ENCODE measurements at places on chromosomes 3 and 15.
A peak's percentile ranks its signal among the peaks of the same experiment; 100 is the strongest.

DNA sequence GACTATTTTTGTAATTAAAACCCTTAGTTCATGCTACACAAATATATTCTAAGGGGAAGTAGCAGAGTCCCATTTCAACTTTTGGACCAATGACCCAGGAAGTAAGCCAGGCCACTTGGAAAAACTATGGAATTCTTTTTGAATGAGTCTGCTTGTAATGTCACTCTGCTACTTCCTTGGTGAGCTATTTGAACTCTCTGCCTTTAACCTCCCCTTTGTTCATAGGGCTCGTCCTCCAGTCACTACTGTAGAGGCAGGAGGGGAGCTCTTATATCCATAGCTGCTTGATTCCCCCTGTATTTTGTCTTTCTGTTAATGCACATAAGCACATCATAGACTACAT, 119.6 kb downstream of the UACA start:
- DNase-seq = peak; percentile 20

- no peak for DNase-seq
These were observed 480.5 kb upstream of the ARRDC4 start for GRCh38 chr15:97479957-97480356.

DNA sequence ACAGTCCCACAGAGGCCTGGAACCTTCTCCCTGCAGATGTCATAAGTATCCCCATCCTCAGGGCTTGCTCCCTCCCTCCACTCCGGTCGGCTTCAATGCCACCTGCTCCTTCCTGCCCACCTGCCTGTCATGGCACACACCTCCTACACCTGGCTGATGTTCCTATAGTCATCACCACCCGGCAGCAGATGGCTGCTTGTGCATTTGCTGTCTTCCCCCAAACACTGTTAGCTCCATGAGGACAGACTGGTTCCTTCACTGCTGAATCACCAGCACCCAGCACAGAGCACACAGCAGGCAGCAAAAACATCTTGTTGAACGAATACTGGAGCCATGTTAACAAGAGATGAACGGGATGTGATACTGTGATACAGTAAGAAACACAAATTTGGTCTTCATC, 14.8 kb downstream of the TARS3 start:
- no peak for DNase-seq

- no peak for DNase-seq
These were observed 21.5 kb downstream of the FAM43A start for GRCh38 chr3:194707147-194707540.

GRCh38 chr3:84985795-84986194, 27.0 kb downstream of the CADM2 start:
- no peak for DNase-seq

GRCh38 chr3:100720426-100720825, 11.1 kb downstream of the TFG start:
- no peak for DNase-seq

GRCh38 chr3:152319831-152320617, 51.3 kb downstream of the MBNL1 start:
- DNase-seq = no peak

- DNase-seq = no peak
These were observed 48.5 kb upstream of the CHST2 start for GRCh38 chr3:143070977-143071551.

DNA sequence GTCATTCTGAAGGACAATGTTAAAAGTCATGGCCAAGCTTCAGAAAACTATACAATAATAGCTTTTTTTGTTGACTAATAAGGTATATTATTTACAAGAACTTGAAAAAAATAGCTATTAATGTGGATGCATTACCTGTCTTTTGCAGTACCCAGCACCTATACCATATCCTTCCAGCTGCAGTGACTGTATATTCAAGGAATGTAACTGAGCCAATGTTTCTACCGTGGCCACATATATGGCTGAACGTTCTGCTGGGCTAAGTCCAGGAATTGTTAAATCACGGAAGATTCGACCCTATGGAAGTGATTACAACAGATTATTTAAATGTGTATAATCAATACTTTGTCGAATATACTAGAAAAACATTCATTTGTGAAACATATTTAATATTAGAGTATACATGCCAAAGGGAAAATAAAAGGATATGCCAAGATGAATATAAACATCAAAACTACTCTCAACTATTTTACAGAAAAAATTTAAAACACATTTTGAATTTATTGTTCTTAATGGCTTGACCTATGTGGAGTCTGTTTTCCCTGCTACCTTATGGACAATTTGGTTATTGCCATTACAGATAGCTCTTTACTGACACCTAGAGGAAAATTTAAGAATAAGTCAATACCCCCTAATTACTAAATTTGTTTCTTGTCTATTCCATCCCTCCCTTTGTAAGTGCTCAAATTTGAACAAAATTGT, 17.6 kb downstream of the ACAD11 start:
- DNase-seq = peak; percentile 58

- DNase-seq = no peak
These were observed 378 bp upstream of the FEM1B start for GRCh38 chr15:68277131-68277602.

DNA sequence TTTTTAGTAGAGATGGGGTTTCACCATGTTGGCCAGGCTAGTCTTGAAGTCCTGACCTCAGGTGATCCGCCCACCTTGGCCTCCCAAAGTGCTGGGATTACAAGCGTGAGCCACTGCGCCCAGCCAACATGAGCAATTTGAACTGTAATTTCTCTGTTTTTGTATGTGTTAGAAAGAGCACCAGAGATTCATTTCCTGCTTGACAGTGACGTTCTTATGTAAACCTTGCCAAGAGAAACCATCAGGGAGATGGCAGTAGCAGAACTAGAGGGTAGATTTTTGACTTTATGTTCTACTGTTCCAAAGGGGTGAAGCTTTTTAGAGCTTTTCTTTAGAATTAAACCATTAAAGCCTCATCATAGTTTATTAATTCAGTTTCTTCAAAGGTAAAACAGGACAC, 148.1 kb upstream of the UMPS start:
- DNase-seq = no peak

DNA sequence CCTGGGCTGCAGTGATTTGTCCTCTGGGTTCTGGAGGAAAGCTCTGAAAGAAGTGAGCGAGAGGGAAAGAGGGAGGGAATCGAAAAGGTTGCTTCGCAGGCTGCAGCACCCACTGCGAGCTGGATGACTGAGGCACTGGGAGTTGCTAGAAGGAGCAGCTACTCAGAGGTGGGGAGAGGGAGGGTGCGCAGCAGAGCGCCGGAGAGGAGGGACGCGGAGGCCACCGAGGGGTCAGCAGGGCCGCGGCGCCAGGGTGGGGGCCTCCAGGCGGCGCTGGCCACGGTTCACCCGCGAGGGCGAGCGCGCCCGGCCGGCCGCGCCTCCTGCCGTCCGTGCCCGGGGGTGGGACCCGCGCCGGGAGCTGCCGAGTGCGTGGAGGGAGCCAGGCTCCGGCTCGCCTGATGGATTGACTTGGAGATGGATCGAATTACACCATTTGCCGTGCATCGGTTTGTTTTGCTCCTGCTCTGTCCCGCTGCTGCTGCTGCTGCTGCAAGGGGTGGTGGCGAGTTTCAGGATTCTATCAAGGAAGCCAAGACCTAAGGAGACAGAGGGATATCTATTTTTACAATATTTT, at the start of gene SEMA6D:
TSS of gene SEMA6D (plus strand) at position 470 of the 577 bp plus-strand sequence. CDS start 42,294 bp downstream, outside the sequence.
- peak; percentile 73 for DNase-seq

- DNase-seq = no peak
These were observed 801.2 kb upstream of the ARPP21 start for GRCh38 chr3:34837848-34838741.

DNA sequence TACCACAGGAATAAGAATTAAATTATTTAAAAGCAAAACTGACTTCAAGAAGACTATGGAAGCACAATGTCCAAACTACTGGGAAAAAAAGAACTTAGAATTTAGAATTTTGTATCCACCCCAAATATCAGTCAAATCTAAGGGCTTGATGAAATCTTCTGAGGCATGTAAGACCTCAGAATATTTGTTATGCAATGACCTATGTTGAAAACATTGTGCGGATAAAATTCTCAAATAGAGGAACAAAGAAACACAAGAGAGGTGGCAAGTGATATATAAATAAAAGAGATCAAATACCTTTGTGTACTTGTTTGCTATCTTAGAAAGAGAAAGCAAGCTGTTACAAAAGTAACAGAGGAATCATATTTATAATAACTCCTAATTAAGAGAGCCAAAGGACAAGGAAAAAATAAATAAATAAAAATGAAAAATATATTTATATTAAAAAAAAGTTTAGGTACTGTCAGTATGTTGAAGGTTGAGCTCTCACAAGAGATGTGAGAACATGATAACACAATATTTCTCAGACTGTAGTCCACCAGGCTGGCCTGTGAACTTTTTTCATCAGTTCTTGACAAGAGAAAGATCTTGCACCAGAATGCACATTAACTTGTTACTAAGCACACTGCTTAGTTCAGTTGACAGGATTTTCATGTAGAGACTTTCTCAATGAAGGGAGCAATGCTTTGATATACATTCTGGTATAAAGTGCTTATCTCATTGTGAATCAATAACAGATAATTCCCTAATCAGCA, 50.0 kb downstream of the CPA3 start:
- no peak for DNase-seq

GRCh38 chr15:26128611-26129140, 265.5 kb upstream of the ATP10A start:
- DNase-seq = no peak

- no peak for DNase-seq
These were observed 49.0 kb upstream of the FURIN start for GRCh38 chr15:90819390-90819789.

DNA sequence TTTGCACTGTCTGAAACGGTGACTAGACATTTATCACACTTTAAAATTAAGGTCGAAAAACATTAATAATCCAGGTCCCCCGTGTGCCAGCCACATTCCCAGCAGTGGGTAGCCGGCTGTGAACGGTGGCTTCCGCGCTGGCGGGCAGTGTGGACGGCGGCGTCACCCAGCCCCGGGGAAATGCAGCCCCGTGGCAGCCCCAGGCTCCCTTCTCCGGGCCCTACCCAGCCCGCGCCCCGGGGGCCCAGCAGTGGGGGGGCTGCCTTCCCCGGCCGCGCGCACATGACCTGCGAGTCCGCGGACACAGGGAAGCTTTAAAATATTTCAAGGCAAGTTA, 25.3 kb downstream of the GABRA5 start:
- no peak for DNase-seq

DNA sequence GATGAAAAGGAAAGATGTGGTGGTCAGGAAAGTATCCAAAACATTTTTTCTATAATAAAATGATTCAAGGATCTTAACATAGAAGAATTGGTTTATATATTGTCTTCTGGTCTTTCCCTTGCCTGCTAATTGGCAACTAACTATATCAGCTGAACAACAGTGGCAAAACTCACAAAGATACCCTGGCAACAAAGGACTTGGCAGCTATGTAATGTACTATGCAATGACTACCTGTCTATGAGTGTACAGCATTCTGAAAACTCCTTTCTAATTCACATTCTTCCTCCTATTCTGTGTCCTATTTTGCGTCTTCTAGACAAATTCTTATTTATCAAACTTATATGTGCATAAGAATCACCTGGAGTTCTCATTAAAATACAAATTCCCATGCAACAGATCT, 15.7 kb upstream of the SERPINI2 start:
- DNase-seq = no peak

DNA sequence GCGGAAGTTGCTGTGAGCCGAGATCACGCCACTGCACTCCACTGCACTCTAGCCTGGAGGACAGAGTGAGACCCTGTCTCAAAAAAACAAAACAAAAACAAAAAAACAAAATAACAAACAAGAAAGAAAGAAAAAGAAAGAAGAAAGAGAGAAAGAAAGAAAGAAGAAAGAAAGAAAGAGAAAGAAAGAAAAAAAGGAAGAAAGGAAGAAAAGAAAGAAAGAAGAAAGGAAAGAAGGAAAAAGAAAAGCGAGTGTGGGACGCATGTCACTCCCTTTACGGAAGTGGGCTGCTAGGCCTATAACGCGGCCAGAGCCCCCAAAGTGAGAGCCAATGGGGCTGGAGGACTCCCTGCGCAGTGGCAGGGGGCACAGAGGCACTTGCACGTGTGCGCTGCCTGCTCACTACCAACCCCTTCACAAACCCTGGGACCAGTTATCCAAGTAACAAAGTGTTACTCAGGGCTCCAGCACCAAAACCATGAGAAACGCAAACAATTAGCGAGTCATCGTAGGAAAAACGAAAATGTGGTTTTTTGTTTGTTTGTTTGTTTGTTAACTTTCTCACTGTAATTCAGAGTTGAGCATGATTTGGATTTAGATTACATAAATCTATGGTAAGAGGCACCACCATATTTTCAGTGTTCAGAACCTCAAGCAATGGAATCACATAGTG, 40.8 kb upstream of the ATP1B3 start:
- peak; percentile 39 for DNase-seq

- no peak for DNase-seq
These were observed 109.4 kb downstream of the ATP8B4 start for GRCh38 chr15:50009634-50010033.

DNA sequence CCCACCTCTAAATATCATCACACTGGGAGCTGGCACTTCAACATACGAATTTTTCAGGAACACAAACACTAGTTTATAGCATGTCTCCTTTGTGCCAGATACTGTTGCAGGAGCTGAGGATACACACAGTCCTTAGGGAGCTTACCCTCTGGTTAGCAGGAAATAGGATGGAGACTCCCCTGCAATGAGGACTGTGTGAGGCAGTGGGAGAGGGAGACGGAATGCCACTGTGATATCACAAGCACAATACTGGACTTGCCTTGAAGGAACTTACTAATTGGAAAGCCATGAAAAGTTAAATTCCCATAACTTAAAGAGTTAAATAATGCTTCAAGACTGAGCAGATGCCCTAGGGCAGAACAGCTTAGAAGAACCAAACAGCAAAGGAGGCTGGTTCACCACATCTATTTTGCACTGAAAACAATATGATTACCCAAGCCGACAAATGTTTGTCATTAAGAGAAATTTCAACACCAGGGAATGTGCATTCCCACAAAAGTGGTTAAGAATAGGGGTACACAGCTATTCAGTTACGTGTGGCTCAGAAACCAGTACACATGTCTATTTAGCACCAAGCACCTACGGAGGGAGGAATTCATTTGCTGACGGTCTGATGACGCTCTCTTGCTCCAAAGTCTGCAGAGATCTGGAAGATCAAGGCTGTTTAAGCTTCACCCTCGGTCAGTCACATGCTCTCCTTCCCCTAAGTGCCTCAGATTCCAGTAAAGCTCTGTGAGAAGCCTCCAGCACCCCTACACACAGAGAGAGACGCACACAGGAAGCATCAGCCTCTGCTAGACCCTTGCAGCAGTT, 5.2 kb downstream of the TBC1D2B start:
- DNase-seq = no peak

GRCh38 chr15:61081027-61081322, 148.1 kb downstream of the RORA start:
- DNase-seq = no peak

Measured in MCF 10A (cell line).